ENCODE measurements at places on chromosomes 2 and 18. TPM values are rescaled to one million over a fixed set of nuclear protein-coding genes. Genes with fewer than 3 reads are reported as not detected.

GRCh38 chr18:32804134-32804888 lies 31.5 kb upstream of the KLHL14 start:
- no peak for DNase-seq
- H3K27me3 ChIP-seq, result no peaks in the 10 kb centered on the region
- no peaks in the 10 kb centered on the region for H3K36me3 ChIP-seq

GRCh38 chr2:10346929-10347561 lies 44.3 kb downstream of the HPCAL1 start:
- H3K4me1 ChIP-seq, result peaks cover 4% of the 10 kb centered on the region
- H3K27ac ChIP-seq, result no peak overlapping the region
- DNase-seq, result no peak
- no peak overlapping the region for H3K4me3 ChIP-seq
- no peaks in the 10 kb centered on the region for H3K27me3 ChIP-seq
- H3K36me3 ChIP-seq, result no peaks in the 10 kb centered on the region

Gene FNDC4
- total RNA-seq, result 7.0 TPM

DNA sequence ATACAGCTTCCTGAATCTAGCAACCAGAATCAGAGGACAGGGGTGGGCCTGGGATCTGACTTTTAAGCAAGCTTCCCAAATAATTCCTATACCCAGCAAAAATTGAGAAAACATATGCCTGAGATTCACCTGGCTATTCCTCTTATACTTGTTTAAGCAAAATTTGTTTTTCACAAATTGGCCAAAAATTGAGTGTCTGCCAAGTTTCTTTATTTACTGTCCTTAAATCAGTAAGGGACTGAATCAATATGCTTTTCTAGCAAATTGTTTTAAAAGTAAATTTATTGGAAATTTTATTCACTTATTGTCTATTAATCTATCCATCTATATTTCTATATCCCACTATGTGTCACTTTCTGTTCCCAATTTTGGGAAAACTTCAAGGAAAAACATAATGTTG lies 337.0 kb upstream of the ZNF804A start:
- no peaks in the 10 kb centered on the region for H3K36me3 ChIP-seq
- no peak overlapping the region for H3K27ac ChIP-seq
- H3K4me3 ChIP-seq, result no peak overlapping the region
- H3K27me3 ChIP-seq, result no peaks in the 10 kb centered on the region
- no peak for DNase-seq

- peaks cover 11% of the 10 kb centered on the region for H3K4me1 ChIP-seq
- no peak overlapping the region for H3K4me3 ChIP-seq
- no peaks in the 10 kb centered on the region for H3K27me3 ChIP-seq
- no peaks in the 10 kb centered on the region for H3K36me3 ChIP-seq
- no peak for DNase-seq
Measured at GRCh38 chr2:637406-637776, 39.8 kb downstream of the TMEM18 start.

- no peak overlapping the region for H3K4me3 ChIP-seq
- H3K36me3 ChIP-seq, result no peaks in the 10 kb centered on the region
- H3K4me1 ChIP-seq, result peaks cover 20% of the 10 kb centered on the region
- DNase-seq, result peak; percentile 95
- no peak overlapping the region for H3K27ac ChIP-seq
Measured at GRCh38 chr2:195659982-195660890, 3.2 kb downstream of the SLC39A10 start.

Gene COL3A1
- 81.3 TPM for total RNA-seq

Gene SLC39A6
- 44.7 TPM for total RNA-seq

- H3K27me3 ChIP-seq, result no peaks in the 10 kb centered on the region
- H3K4me1 ChIP-seq, result peaks cover 5% of the 10 kb centered on the region
- H3K4me3 ChIP-seq, result no peak overlapping the region
- H3K36me3 ChIP-seq, result no peaks in the 10 kb centered on the region
Measured at GRCh38 chr2:96369186-96369585, 33.6 kb downstream of the NCAPH start.

Gene TUBA4B
- not detected for total RNA-seq

Gene UGT1A4
- total RNA-seq, result not detected

Gene RNU2-63P
- not detected for total RNA-seq

- H3K27me3 ChIP-seq, result no peaks in the 10 kb centered on the region
- H3K4me1 ChIP-seq, result peaks cover 9% of the 10 kb centered on the region
- no peak for DNase-seq
- H3K4me3 ChIP-seq, result no peak overlapping the region
Measured at GRCh38 chr2:172225786-172226185, 123.1 kb upstream of the DLX2 start.

GRCh38 chr2:150570712-150571111 lies 83.2 kb upstream of the RND3 start:
- H3K4me1 ChIP-seq, result no peaks in the 10 kb centered on the region
- H3K36me3 ChIP-seq, result no peaks in the 10 kb centered on the region
- no peak overlapping the region for H3K4me3 ChIP-seq
- DNase-seq, result no peak
- no peaks in the 10 kb centered on the region for H3K27me3 ChIP-seq
- no peak overlapping the region for H3K27ac ChIP-seq

- H3K27me3 ChIP-seq, result peaks cover 28% of the 10 kb centered on the region
- no peaks in the 10 kb centered on the region for H3K4me1 ChIP-seq
- DNase-seq, result no peak
Measured at GRCh38 chr2:176658708-176659107, 389.5 kb downstream of the MTX2 start.

DNA sequence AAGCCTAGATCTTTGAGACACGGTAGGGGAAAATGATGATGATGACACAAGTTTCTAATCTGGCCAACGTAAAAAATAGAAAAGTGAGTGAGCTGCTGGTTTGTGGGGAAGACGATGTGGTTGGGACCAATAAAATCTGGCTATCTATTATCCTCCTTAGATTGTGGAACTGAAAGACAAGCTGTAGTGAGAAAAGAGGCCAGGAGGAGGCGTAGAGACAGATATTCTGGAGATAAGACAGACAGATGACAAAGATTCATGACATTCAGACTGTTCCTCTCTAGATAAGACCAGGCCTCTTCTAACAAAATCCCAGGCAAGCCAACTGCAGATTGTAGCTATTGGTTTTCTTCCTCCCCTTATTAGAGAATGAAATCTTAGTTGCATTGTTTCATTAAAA lies 376.3 kb upstream of the UBE2E3 start:
- no peaks in the 10 kb centered on the region for H3K27me3 ChIP-seq
- DNase-seq, result no peak
- no peaks in the 10 kb centered on the region for H3K36me3 ChIP-seq
- no peak overlapping the region for H3K27ac ChIP-seq
- no peaks in the 10 kb centered on the region for H3K4me1 ChIP-seq

DNA sequence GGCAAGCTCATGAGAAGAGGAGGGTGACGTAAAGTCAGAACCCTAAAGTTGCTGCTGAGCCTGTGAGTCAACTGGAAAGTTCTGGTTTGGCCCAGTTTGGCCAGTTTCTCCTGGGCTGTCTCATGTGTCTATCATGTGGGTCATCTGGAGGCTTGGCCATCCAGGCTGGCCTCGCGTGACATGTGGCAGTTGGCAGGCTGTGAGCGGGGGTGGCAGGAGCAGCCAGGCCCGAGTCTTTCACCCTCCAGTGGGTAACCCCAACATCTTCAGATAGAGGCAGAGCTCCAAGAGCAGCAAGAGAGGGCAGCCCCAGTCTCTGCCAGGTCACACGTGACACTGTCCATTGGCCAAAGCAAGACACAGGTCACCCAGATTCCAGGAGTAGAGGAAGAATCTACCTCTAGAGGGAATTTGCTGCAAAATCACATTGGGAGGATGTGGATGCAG lies 51.5 kb downstream of the FHOD3 start:
- H3K4me1 ChIP-seq, result no peaks in the 10 kb centered on the region
- H3K4me3 ChIP-seq, result no peak overlapping the region
- H3K36me3 ChIP-seq, result no peaks in the 10 kb centered on the region
- DNase-seq, result no peak

Gene SERPINB4
- not detected for total RNA-seq

Gene REG1B
- total RNA-seq, result not detected

Gene IL1B
- 0.39 TPM for total RNA-seq

DNA sequence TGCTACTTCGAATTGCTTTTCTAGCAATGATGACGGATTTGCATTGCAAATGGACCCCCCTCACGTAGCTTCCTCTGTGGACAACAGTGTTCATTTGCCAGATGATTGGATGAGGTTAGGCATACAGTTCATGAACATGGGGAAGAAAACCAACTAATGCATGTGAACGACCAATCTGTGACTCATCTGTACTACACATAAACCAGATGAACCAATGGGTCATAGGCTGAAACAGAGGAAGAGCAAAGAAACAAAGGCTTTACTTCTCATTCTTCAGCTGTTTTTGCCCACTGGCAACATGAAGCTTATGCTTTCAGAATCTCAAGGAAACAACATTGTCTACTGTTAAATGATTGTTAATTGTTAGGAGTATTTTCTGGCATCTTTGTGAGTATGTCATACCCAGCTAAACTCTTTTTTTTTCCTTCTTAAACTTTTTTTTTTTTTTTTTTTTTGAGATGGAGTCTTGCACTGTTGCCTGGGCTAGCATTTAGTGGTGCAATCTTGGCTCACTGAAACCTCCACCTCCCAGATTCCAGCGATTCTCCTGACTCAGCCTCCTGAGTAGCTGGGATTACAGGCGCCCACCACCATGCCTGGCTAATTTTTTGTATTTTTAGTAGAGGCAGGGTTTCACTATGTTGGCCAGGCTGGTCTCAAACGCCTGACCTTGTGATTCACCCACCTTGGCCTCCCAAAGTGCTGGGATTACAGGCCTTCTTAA lies 35.5 kb downstream of the EFEMP1 start:
- DNase-seq, result no peak
- H3K36me3 ChIP-seq, result no peaks in the 10 kb centered on the region
- no peak overlapping the region for H3K4me3 ChIP-seq
- no peaks in the 10 kb centered on the region for H3K27me3 ChIP-seq
- peaks cover 44% of the 10 kb centered on the region for H3K4me1 ChIP-seq

DNA sequence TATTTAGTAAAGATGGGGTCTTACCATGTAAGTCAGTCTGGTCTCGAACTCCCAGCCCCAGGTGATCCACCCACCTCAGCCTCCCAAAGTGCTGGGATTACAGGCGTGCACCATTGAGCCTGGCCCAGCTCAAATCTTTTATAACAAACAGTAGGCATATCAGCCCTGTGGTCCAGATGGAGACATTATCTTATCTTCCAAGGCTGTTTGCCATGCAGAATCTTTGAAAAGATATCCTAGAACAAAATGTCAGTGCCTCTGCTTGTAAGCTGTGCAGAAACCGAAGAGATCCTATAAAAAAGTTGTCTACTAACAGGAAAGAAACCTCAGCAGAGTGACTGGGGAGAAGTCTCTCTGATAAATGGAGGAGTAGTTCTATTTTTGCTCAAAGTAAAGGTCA lies 142.1 kb downstream of the PTH2R start:
- H3K4me3 ChIP-seq, result no peak overlapping the region
- no peaks in the 10 kb centered on the region for H3K27me3 ChIP-seq
- DNase-seq, result no peak
- H3K4me1 ChIP-seq, result no peaks in the 10 kb centered on the region
- H3K27ac ChIP-seq, result no peak overlapping the region

GRCh38 chr2:192016265-192016664 lies 169.4 kb upstream of the CAVIN2 start:
- H3K27ac ChIP-seq, result no peak overlapping the region
- no peak for DNase-seq
- H3K4me3 ChIP-seq, result no peak overlapping the region
- no peaks in the 10 kb centered on the region for H3K36me3 ChIP-seq
- H3K27me3 ChIP-seq, result no peaks in the 10 kb centered on the region
- H3K4me1 ChIP-seq, result no peaks in the 10 kb centered on the region

Gene BOLL
- not detected for total RNA-seq

GRCh38 chr2:236337465-236338325 lies 73.5 kb upstream of the ASB18 start:
- no peak for DNase-seq
- H3K4me1 ChIP-seq, result no peaks in the 10 kb centered on the region
- no peak overlapping the region for H3K27ac ChIP-seq
- H3K36me3 ChIP-seq, result no peaks in the 10 kb centered on the region

Gene IL37
- not detected for total RNA-seq

DNA sequence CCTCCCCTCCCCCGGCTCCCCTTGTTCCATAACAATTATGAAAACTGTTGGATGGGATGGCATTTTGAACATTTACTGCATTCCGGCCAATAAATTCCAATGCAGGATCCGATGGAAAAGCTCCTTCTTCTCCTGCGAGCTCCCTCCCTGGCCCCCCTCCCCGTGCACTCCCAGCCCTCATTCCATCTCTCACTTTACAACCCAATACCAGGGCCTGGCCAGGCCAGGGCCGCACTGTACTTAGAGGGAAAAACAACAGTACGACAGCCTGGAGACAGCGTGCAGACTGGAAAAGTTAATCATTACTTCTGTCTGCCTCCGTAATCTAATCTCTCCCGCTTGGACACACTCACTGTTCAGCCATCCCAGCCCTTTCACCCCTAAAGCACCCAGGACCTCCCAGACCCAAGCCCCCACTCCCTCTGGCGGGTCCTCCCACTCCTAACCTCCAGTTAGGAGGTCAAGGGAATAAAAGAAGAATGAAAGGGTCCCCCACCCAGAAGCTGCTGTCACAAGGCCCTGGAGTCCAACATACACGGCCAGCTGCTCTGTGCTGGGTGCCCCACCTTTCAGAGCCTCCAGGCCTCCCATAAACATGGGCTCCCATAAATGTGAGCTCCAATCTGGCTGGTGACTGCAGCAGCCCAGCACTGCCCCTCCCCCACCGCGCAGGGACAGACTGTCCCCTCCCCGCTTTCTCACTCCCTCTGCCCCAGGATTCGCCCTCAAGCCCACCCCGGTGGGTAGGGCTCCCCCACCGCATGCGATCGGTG lies 20.6 kb downstream of the SMAD7 start:
- H3K27ac ChIP-seq, result peak overlapping the region; percentile 70
- no peak overlapping the region for H3K4me3 ChIP-seq
- no peaks in the 10 kb centered on the region for H3K36me3 ChIP-seq
- peak; percentile 19 for DNase-seq

GRCh38 chr2:74025971-74026612 lies 41.4 kb downstream of the TET3 start:
- no peak overlapping the region for H3K27ac ChIP-seq
- H3K4me3 ChIP-seq, result no peak overlapping the region
- H3K27me3 ChIP-seq, result no peaks in the 10 kb centered on the region

GRCh38 chr2:171723716-171724683 lies 36.7 kb downstream of the DYNC1I2 start:
- DNase-seq, result no peak
- no peaks in the 10 kb centered on the region for H3K27me3 ChIP-seq
- H3K4me1 ChIP-seq, result no peaks in the 10 kb centered on the region
- no peak overlapping the region for H3K4me3 ChIP-seq

DNA sequence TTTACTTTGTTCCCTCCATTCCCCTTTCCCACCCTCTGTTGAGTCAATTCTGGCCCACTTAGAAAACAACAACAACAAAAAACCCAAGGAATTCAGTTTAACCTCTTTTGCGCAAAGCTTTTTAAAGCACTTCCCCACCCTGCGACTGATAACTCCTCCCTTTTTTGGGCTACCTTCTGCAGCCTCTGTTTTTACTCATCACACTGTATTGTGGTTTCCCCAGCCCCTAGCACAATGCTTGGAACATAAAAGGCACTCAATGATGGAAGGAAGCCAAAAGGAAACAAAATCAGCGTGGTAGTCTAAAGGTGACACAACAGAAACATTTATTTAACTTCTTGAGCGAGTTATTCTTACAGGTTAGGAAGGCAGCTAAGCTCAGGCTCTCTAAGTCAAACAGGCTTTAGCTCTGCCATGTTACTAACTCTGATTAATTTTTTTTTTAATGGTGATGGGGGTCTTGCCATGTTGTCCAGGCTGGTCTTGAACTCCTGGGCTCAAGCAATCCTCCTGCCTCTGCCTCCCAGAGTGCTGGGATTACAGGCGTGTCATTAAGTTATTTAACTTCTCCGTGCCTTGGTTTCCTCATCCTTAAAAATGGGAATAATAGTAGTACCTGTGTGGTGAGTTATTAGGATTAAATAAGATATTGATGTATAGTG lies 1.3 kb downstream of the CEP68 start:
- H3K27ac ChIP-seq, result peak overlapping the region; percentile 88
- H3K36me3 ChIP-seq, result no peaks in the 10 kb centered on the region
- H3K4me1 ChIP-seq, result no peaks in the 10 kb centered on the region
- DNase-seq, result no peak
- H3K4me3 ChIP-seq, result peak overlapping the region; percentile 83
- no peaks in the 10 kb centered on the region for H3K27me3 ChIP-seq

Gene RGPD4
- not detected for total RNA-seq

Data from tibial nerve (tissue), 4 donors.